ENCODE measurements at places on chromosomes 7 and 10. TPM values are rescaled to one million over a fixed set of nuclear protein-coding genes. Genes with fewer than 3 reads are reported as not detected.

The HOXA5 gene
- total RNA-seq = not detected

DNA sequence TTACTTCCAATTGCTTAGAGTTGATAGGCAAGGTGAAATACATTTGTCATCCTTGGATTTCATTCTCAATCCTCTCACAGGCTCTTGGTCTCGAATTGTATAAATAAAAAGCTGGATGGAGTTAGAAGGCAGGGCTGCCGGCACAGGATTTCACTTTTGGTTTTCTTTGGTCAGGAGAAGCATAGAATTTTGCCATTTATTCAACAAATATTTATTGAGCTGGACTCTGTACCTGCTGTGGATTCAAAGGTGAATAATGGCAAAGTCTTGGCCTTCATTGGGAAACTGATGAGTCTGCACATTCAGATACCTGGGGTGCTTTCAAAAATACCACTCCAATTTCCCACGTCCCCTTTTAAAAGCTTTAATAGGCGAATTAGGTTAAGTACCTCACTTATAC, 49.7 kb downstream of the PDK4 start:
- DNase-seq = no peak

- DNase-seq = no peak
These were observed 101.0 kb downstream of the CELF2 start for GRCh38 chr10:11118686-11119085.

GRCh38 chr7:24779283-24779655, 22.0 kb upstream of the GSDME start:
- no peak for DNase-seq

GRCh38 chr7:98372993-98373392, 27.9 kb downstream of the BAIAP2L1 start:
- no peak for DNase-seq

DNA sequence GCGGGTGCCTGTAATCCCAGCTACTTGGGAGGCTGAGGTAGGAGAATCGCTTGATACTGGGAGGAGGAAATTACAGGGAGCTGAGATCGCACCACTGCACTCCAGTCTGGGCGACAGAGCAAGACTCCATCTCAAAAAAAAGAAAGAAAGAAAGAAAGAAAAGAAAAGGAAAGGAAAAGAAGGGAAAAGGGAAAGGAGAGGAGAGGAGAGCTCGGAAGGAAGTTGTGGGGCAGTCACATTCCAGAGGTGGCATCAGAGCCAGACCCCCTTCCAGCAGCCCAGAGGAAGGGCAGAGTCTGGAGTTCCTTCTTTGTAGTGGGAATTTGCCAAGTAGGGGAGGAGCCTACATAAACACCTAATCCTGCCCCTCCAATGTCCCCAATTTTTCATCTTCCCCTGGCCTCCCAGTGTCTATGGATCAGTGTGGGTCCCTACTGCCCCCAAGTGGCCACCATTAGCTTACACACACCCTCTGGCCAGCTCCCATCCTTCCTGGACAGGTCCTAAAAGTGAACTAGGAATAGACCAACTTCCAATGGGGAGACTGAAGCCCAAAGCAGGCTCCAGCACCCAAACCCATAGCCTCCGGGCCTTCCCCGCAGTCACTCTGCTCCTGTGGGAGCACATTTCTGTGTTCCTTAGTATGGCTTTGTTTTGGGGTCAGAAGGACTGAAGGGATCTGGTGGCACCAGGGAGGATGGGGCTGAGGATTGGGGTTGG, 39.6 kb upstream of the HSPB1 start:
- peak; percentile 42 for DNase-seq

DNA sequence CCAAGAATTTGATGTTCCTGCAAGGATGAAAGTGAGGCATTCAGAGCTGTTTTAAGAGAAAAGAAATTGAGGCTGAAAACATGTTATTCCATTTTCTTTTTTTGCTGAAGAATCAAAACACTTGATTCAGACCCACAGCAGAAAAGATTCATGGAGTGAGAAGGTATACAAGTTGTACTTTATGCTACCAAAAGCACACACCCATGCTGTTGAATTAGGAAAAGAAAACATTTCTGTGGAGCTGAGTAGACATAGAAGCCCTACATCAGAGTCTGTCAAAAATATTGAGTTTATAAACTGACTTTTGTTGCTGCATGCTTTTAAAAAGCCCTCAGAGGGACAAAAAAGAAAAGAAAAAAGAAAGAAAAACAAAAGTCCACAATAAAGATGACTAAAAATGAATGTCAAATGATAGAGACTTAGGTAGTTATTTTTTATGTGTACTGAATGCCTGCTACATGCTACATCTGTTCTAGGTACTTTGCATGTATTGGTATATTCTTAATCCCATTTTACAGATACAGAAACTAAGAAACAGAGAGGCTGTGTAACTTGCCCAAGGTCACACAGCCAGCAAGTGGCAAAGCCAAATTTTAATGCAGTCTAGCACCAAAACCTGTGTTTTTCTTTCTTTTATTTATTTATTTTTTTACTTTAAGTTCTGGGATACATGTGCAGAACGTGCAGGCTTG, 71.7 kb upstream of the PALS2 start:
- no peak for DNase-seq

The TLX1 gene
- not detected for total RNA-seq

- DNase-seq = no peak
These were observed 23.6 kb downstream of the GNA12 start for GRCh38 chr7:2820508-2820934.

The FAM25C gene
- total RNA-seq = not detected
